ENCODE measurements at places on chromosomes 3 and 15.

GRCh38 chr3:191094057-191094845, 104.8 kb upstream of the OSTN start:
- no peak for DNase-seq

- no peak for DNase-seq
Measured at GRCh38 chr3:172568701-172569100, 45.5 kb upstream of the TNFSF10 start.

- DNase-seq: no peak
Measured at GRCh38 chr3:138257986-138258385, 70.9 kb downstream of the ARMC8 start.

GRCh38 chr15:23372284-23372683, 17.7 kb downstream of the GOLGA8S start:
- no peak for DNase-seq
